Dermis lymphatic vessel endothelial cell (primary cell): ENCODE measurements at places on chromosomes 1 and 21. TPM values are rescaled to one million over a fixed set of nuclear protein-coding genes. Genes with fewer than 3 reads are reported as not detected.

CD2 gene
- total RNA-seq = not detected in 2 replicates

NFASC gene
- 0.17 and 0.43 TPM in 2 replicates for total RNA-seq

S100A7 gene
- not detected in 2 replicates for total RNA-seq

BCL2L15 gene
- 0.09 and 0.11 TPM in 2 replicates for total RNA-seq

ST6GALNAC5 gene
- not detected in 2 replicates for total RNA-seq

CFAP74 gene
- not detected in 2 replicates for total RNA-seq

TSPEAR gene
- total RNA-seq = 0.26 and 0.54 TPM in 2 replicates

ABCB10 gene
- total RNA-seq = 22.9 and 24.3 TPM in 2 replicates

KCNE1 gene
- total RNA-seq = 0.11 and 0.26 TPM in 2 replicates

PHLDA3 gene
- 9.6 and 15.8 TPM in 2 replicates for total RNA-seq

NECAP2 gene
- 168 and 202 TPM in 2 replicates for total RNA-seq

HFM1 gene
- total RNA-seq = 0.11 and 0.69 TPM in 2 replicates

ELAVL4 gene
- under 0.01 TPM in 1 of 2 replicates, not detected in the other for total RNA-seq

PGBD5 gene
- total RNA-seq = under 0.01 and 0.09 TPM in 2 replicates

SHE gene
- total RNA-seq = 118 and 128 TPM in 2 replicates

MAP3K6 gene
- total RNA-seq = 1.8 and 2.3 TPM in 2 replicates

OLFM3 gene
- total RNA-seq = not detected in 2 replicates

ICOSLG gene
- 0.09 and 0.43 TPM in 2 replicates for total RNA-seq

DDX59 gene
- total RNA-seq = 15.0 and 19.1 TPM in 2 replicates

ZNF593OS gene
- total RNA-seq = 0.11 TPM in 1 of 2 replicates, not detected in the other

GLRX2 gene
- total RNA-seq = 3.8 and 5.0 TPM in 2 replicates

TTLL10 gene
- total RNA-seq = not detected in 2 replicates

SELE gene
- 1.5 and 5.3 TPM in 2 replicates for total RNA-seq

FCRLB gene
- total RNA-seq = 0.43 TPM in 2 replicates

NAV1 gene
- total RNA-seq = 4.2 and 4.4 TPM in 2 replicates

PRCC gene
- total RNA-seq = 9.6 and 11.3 TPM in 2 replicates

AKNAD1 gene
- 0.09 and 0.11 TPM in 2 replicates for total RNA-seq

SFN gene
- 0.09 and 0.11 TPM in 2 replicates for total RNA-seq
